Lower leg skin (tissue), 4 donors: ENCODE measurements at places on chromosomes 7 and 10. TPM values are rescaled to one million over a fixed set of nuclear protein-coding genes. Genes with fewer than 3 reads are reported as not detected.

The MEIG1 gene
- not detected for total RNA-seq

The NPC1L1 gene
- 0.10 TPM for total RNA-seq

The VSIR gene
- total RNA-seq = 17.2 TPM

The GRB10 gene
- total RNA-seq = 6.6 TPM

The PDZD7 gene
- 2.2 TPM for total RNA-seq

The RFC2 gene
- total RNA-seq = 23.2 TPM

The TRPV5 gene
- total RNA-seq = not detected

The PARD3 gene
- 162 TPM for total RNA-seq

The CCL24 gene
- 2.0 TPM for total RNA-seq

The NEBL gene
- 52.0 TPM for total RNA-seq

The ITGA8 gene
- total RNA-seq = 2.2 TPM

The ECHDC3 gene
- total RNA-seq = 91.3 TPM

The NPTX2 gene
- 4.5 TPM for total RNA-seq

The TMEM139 gene
- 12.3 TPM for total RNA-seq

The ACBD5 gene
- 34.3 TPM for total RNA-seq

The CPN1 gene
- total RNA-seq = not detected

The FAM25G gene
- 41.4 TPM for total RNA-seq

The MRLN gene
- total RNA-seq = not detected

The DYDC2 gene
- 0.42 TPM for total RNA-seq

The C10orf105 gene
- 0.27 TPM for total RNA-seq

The CYP2C9 gene
- total RNA-seq = 1.4 TPM

The MKI67 gene
- 5.6 TPM for total RNA-seq

The TMEM176B gene
- 4.8 TPM for total RNA-seq

The WNT8B gene
- not detected for total RNA-seq

The IFIT5 gene
- total RNA-seq = 6.1 TPM

The SLC13A1 gene
- total RNA-seq = not detected

The BLOC1S2 gene
- 34.8 TPM for total RNA-seq

The FXYD4 gene
- not detected for total RNA-seq

The KRIT1 gene
- 59.3 TPM for total RNA-seq

The OR13A1 gene
- 0.10 TPM for total RNA-seq

The TLL2 gene
- total RNA-seq = 0.94 TPM

The GPR37 gene
- total RNA-seq = 6.1 TPM

The SRRT gene
- 99.4 TPM for total RNA-seq

The ARHGEF35 gene
- 16.9 TPM for total RNA-seq

The FGFBP3 gene
- 1.6 TPM for total RNA-seq

The TMEM236 gene
- 0.08 TPM for total RNA-seq

The TUBB8 gene
- not detected for total RNA-seq

The TRIM73 gene
- total RNA-seq = 1.9 TPM

The ASAH2B gene
- 1.2 TPM for total RNA-seq

The KCNMA1 gene
- 6.9 TPM for total RNA-seq

The KBTBD2 gene
- total RNA-seq = 37.0 TPM

The LRRC18 gene
- total RNA-seq = not detected

The AFAP1L2 gene
- 19.4 TPM for total RNA-seq

The LIPA gene
- total RNA-seq = 12.5 TPM

The OR2A12 gene
- not detected for total RNA-seq

The IFIT3 gene
- 1.1 TPM for total RNA-seq

The LRGUK gene
- total RNA-seq = 0.11 TPM

The KIAA1217 gene
- total RNA-seq = 66.8 TPM

The ZNF117 gene
- 6.8 TPM for total RNA-seq
